Hematopoietic multipotent progenitor cell treated with erythropoietin and hydrocortisone succinate and interleukin-3 and kit ligand, for 6 days (in vitro differentiated cells): ENCODE measurements at places on chromosomes 6 and 20.

GRCh38 chr6:123333000-123333756 lies 303.6 kb downstream of the TRDN start:
- DNase-seq: no peak

DNA sequence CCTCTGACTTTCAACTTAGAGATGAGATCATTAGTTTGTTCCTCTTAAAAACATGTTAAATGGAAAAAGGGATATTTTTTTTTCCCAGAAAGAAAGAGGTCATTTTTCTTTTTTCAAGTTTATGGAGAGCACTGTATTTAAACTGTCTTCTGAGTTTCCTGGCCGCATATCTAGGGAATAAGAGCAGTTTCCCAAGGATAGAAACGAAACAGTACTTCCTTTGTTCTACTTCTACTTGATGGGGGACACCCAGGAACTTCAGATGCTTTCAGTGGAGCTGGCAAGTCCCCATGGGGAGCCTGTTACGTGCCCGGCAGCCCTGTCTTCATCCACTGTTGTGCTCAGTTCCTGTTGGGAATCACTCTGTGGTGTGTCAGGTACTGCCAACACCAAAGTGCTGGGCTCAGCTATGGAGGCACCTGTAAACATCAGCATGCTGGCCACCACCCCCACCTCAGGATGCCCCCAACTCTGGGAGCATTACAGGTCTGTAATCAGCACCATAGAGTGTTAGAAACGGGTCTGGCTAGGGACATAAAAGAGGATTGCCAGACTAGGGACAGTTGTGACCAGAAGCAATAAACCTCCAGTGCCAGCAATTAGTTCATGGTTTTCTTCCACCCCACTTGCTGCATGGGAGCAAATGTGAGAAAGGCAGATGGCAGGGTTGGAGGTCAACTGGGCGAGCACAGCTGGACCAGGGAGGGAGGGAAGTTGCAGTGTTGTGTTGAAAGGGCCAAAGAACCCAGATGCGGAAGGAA lies 221.7 kb upstream of the ECI2 start:
- DNase-seq: no peak

DNA sequence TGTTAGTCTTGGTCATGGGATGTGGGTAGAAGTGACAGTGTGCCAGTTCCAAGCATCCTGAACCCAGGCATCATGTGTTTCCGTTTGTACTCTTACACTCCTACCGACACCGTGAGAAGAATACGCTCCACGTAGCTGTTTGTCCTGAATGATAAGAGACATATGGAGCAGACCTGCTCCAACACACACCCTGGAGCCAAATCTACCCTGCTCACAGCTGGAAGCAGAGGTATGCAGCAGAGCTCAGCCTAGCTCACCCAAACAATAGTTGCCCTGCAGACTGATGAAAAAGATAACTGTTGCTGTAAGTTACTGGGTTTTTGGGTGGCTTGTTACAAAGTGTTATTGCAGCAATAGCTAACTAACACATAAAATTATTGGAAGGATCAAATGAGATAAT lies 14.3 kb upstream of the PDSS2 start:
- no peak for DNase-seq

DNA sequence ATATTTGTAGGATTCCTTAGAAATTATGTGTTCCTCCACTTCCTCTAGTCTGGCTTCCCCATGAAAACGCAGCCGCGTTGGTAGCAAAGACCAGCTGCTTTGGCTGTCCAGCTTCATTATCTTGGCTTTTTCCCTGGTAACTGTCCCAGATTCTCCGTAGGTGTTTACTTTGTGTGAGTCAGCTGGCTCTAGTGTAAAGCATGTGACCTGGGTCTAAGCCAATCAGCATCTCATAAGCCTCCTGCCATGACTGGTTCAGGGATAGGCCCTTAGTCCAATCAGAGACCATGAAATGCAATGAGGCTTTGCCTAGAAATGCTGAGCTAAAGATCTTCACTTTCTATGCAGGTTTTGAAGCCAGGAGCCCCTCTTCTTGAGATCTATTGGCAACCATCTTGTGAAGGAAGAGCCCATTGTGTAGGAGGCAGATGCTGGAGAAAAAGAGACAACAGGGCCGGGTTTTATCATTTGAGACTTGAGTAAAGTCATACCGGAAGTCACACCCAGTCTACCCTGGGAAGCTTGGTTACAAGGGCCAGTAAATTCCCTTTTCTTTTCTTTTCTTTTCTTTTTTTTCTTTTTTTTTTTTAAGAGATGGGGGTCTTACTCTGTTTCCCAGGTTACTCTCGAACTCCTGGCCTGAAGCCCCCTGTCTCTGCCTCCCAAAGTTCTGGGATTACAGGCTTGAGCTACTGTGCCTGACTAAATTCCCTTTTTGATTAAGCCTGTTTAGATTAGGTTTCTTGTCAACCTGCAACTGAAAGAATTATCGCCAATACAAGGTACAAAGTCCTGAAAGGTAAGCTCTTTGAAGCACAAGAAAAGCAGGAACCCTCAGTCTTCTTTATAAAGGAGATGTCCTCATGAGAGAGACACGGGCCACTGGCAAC lies 256.5 kb upstream of the RREB1 start:
- DNase-seq: no peak

- DNase-seq: no peak
Observed at GRCh38 chr6:9543649-9544048, 871.2 kb downstream of the TFAP2A start.

- no peak for DNase-seq
Observed at GRCh38 chr6:96725296-96725695, 112.0 kb downstream of the GPR63 start.

GRCh38 chr20:62991196-62991807 lies 15.5 kb downstream of the BHLHE23 start:
- no peak for DNase-seq

- DNase-seq: no peak
Observed at GRCh38 chr20:22563062-22563965, 21.1 kb downstream of the FOXA2 start.

- no peak for DNase-seq
Observed at GRCh38 chr6:24231438-24231977, 105.5 kb downstream of the NRSN1 start.

GRCh38 chr6:130827247-130828149 lies at the start of gene SMLR1:
TSS of gene SMLR1 (plus strand) at chr6:130827406. CDS start at chr6:130827414, 8 bp downstream.
- DNase-seq: no peak

- no peak for DNase-seq
Observed at GRCh38 chr6:86010915-86011786, 368.5 kb upstream of the SYNCRIP start.

DNA sequence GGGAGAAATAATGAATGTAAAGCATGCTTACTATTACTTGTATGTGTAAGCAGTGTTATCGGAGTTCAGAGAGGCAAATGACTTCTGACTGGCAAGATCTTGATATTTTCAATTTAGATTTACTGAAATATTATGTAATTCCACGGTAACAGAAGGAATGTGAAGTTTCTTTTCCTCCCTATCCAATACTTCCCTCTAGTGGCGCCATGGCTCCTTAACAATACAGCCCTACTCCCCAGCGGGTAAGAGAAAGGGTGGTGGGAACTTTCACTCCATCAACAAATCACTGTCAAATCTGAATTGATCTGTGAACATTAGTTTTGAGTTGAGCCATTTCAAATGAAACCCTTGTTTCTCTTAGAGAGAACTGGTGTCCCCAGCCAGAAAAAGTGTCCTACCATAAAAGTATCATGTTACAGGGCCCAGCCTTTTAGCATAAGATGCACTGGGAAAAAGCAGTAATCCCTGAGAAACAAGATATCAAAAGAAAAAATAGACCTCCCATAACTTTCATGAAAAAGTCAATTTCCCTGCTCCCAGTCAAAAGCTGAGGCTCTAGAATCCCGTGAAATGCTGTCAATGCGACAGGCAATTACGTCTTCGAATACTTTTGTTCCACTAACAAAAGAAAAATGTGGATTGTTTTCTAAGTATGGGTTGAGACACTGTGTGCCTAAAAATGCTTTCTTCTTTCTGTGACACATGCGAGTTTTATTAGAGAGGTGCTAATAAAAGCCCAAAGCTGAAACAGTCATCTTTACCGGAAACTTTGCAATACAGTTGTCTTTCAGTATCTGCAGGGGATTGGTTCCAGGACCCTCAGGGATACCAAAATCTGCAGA lies 12.9 kb downstream of the COX7A2 start:
- DNase-seq: peak; percentile 38

DNA sequence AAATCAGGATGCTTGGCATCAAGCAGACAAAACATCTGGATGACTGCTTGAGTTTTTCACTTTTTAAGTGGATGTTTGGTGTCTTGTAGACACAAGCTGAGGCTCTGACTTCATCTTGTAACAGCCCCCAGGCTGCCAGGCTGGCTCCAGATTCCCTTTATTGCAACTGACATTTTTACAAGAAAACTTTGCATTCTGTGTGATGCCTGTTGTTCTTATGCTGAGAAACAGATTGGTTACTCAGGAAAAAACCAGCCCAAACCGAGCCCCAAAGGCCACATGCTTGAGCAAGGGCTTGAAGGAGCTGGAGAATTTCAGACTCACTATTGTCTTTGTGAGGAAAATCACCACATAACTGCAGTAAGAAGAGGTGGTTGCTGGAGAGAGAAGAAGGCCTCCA lies 98.4 kb upstream of the PREP start:
- DNase-seq: no peak

DNA sequence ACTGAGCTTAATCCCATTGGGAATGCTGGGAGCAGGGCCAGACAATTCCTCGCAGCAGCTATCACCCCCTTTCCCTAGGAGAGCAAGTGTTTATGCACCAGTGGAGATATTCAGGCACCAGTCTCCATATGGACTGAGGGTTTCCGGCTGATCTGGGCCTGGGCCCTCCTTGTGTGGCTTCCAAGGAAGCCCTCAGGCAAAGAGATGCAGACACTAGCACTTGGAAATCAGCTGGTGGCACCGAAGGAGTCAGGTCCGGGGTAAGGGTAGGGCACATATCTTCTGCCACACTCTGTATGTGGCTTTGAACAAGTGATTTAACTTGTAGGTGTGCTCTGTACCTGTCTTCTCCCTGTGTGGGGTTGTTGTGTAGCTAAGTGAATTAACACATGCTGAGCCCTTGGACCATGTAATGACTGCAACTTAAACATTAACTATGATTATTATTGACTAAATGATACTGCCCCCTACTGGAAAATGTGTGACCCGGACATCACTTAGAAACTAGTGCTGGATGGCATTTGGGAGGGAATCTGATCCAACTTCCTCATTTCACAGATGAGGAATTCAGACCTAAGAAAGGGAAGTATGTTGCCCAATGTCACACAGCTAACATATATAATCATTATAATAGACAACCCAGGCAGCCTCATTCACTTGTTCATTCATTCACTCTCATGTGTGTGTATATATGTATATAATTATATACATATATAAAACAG lies 19.3 kb upstream of the WFDC2 start:
- DNase-seq: peak; percentile 90

DNA sequence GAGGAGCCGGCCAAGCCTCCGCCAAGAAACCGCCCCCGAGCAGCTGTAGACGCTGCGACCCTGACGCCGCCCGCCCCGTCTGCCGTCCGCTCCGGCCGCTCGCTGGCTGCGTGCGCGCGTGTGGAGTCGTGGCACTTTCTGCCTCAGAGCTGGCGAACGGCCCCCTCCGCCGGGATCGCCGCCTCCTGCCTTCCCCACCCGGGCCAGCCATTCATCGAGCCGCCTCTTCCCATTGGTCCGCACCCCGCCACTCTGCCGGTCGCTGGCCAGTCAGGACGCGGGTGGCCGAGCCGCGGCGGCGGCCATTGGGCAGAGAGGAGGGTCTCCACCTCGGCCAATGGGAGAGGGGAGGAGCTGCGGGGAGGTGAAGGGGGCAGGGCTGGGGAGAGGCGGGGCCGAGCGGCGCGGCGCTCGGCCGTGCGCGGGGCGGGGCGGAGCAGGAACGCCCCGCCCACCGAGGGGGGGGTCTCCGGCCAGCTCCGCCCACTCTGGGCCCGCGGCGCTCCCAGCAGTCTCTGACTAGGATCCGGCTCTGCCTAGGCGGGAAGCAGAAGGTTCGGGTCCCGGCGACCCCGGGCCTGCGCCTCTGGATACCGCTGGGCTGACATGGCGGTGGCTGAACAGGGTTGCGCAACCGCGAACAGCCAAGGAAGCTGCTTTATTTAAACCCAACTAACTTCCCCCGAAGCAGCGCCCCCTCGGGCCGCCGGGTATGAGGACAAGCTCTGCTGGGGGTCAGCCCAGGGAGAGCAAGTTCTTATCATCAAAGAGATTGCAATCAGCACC lies at the start of gene RRBP1:
Gene RRBP1, minus strand, starts transcription at position 140 of the 786 bp plus-strand sequence. CDS start 21,735 bp downstream, outside the sequence.
- peak; percentile 97 for DNase-seq

DNA sequence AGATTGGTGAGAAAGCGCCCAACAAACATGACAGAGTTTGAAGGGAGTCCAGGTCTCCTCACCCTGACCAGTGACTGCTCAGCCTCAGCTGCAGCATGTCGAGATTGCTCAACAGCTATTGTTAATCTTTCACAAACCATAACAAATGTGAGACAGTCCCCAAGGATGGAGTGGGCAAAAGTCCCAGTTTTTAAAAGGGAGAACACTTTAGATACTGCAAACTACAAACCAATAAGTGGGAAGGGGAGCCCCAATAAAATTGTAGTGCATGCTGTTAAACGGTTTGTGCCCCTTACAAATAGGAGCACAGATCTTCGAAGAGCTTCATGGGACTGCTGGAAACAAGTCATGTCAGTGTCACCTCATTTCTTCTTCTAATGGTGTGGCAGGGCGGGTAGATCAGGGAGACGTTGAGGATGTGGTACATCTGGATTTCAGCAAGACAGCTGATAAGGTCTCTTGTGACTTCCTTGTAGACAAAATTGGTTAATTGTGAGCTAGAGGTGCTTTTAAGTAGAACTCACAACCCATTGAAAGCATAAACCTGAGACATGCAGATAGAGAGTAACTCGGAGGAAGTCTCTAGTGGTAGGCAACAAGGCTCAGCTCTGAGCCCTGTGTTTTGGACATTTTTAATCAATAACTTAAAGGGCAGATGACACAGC lies 134.0 kb upstream of the ARMC2 start:
- peak; percentile 74 for DNase-seq

- DNase-seq: no peak
Observed at GRCh38 chr6:119736296-119737021, 386.9 kb upstream of the MAN1A1 start.

GRCh38 chr6:136646377-136646776 lies 96.2 kb upstream of the MAP7 start:
- DNase-seq: no peak

DNA sequence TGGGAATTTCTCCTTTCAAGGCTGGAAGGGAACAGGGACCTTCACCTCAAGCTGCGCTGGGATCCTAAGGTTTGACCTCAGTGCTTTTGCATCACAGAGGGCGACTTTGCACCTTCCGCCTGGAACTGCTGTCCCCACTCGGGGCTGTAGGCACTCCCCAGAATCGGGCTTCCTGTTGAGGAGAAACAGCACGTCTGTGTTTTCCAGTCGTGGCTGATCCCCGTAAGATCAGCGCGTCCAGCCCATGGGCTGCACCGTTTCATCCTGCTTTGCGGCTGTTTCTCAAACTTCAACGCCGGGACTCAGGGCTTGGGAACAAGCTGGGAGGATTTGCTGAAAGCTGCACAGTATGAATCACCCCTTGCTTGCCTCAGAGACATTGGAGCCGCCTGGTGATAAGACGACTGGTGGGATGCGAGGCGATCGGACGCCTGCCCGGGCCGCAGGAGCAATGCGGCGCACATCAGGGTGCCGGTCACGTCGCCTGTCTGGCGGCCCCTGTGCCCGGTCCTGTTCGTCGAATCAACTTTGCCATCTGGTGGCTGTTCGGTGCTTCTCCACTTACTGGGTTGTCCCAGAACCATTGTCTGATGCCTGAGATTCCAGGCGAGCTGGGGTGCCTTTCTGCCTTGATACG lies 53.6 kb upstream of the FRMD1 start:
- peak; percentile 36 for DNase-seq

GRCh38 chr6:86619428-86619827 lies 317.9 kb upstream of the HTR1E start:
- no peak for DNase-seq

- DNase-seq: no peak
Observed at GRCh38 chr6:51213811-51214210, 395.1 kb downstream of the TFAP2B start.
